Fibroblast of pulmonary artery (primary cell): ENCODE measurements at places on chromosomes 2 and 18.
A peak's percentile ranks its signal among the peaks of the same experiment; 100 is the strongest.

DNA sequence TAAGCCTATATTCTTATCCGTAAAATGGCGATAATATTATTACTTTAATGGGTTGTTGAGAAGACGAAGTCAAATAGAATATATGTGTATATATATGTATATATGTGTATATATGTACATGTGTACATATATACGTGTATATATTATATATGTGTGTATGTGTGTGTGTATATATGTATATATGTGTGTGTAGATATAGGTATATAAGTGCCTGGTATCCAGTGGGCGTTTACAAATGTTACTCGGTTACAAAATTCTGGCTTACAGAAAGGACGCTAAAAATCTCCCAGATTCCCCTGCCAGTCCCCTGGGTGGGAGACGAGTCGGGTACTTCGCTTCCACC lies 295 bp upstream of the MTX2 start:
- no peak for DNase-seq

DNA sequence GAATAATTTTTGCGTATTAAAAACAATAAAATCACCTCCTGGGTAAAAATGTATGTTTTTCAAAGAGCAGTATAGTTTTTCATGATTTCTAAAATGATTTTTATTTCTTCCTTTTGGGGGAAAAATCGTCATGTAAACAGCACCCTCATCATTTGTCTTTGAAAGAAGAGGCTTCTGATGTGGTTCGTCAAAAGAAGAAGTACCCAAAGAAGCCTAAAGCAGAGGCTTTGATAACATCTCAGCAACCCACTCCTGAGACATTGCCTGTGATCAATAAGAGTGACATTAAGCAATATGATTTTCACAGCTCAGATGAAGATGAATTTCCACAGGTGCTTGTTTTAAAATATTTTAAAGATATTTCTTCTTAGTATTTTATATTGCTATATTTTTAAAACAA lies 110.2 kb upstream of the KIF5C start:
- DNase-seq = no peak

- DNase-seq = no peak
These were observed 383.1 kb downstream of the TSN start for GRCh38 chr2:122138561-122138960.

DNA sequence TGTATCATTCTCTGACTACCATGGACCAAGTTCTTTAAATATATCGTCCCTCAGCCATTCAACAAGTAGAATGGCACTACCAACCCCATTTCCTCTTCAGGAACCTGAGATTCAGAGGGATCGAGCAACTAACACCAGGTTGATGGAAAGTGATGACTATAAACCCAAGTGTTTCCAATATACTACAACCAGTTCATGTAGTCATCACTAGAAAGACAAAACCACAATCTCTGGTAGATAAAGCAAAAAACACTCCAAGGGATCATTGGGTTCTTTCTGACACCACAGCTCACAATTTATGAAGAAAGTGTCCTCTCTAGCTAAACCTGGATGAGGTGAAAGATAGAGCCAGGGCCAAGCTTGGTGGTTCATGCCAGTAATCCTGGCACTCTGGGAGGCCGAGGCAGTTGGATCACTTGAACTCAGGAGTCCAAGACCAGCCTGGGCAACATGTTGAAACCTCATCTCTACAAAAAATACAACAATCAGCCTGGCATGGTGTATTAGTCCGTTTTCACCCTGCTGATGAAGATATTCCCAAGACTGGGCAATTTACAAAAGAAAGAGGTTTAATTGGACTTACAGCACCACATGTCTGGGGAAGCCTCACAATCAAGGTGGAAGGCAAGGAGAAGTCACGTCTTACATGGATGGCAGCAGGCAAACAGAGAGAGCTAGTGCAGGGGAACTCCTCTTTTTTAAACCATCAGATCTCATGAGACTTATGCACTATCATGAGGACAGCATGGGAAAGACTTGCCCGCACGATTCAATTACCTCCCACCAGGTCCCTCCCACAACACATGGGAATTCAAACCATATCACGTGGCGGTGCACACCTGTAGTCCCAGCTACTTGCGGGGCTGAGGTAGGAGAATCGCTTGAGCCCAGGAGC lies 2.2 kb downstream of the CD226 start:
- no peak for DNase-seq

DNA sequence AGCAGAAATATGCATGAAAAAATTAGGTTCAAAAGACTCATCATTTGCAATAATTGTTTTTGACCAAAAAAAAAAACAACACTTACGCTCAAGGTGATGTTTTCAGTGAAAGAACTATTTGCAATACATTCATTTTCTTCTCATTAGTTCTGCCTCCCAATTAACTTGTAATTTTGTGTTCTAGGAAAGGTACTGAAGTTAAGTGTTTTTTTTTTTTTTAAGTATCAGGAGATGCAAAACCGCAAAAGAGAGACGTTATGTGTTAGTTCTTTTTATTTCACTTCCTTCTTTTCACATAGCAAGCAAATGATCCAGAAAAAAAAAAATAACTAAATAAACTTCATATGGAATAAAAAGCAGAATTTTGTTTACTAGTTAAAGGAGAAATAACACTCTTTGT lies 735.2 kb upstream of the GCFC2 start:
- no peak for DNase-seq

GRCh38 chr18:33583901-33584300 lies 5.9 kb downstream of the ASXL3 start:
- DNase-seq = no peak

DNA sequence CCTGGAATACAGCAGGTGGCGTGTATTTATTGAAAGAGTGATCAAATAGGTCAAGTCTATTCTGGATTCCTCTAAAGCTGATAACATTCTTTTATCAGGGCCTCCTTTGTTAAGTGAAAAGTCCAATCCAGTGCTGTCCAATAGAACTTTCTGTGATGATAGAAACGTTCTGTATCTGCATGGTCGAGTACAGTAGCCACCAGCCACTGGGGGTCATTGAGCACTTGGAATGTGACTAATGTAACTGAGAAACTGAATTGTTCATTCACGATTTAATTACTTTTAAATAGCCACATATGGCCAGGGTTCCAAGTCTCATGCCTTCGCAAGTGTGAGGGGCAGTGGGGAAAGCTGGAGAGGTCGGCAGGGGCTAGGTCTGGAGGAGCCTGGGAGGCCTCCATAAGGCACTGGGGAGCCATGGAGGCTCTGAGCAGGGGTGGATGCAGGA lies 20.5 kb downstream of the SH2D6 start:
- DNase-seq = no peak

DNA sequence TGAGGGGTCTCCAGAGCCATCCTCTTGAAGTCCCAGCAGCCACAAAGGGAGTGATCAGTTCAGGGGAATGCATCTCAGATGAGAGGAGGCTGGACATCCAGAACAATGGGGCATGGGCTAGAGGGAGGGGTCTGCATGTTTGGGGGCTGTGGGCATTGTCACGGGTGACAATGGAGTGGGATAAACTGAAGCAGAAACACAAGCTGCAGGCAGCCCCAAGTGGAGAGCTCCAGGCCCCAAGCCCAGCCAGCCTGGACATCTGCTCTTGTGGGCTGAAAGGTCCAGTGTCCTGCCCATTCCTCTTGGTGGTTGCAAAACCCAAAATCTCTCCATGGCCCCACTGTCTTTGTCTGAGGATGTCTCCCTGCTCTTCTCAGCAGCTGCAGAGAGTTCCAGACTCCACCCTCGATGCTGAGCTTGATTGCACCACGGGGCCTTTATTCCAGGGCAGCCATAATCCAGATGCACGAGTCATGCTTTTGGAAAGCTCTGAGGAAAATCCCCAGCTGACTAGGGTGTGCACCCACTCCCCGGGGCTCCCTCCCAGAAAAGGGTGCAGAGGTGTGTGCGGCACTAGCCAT lies 149.4 kb downstream of the TNS1 start:
- DNase-seq = peak; percentile 66

- no peak for DNase-seq
These were observed 41.5 kb downstream of the CHN1 start for GRCh38 chr2:174963437-174964400.

GRCh38 chr2:172423160-172423559 lies 4.2 kb upstream of the ITGA6 start:
- DNase-seq = no peak

DNA sequence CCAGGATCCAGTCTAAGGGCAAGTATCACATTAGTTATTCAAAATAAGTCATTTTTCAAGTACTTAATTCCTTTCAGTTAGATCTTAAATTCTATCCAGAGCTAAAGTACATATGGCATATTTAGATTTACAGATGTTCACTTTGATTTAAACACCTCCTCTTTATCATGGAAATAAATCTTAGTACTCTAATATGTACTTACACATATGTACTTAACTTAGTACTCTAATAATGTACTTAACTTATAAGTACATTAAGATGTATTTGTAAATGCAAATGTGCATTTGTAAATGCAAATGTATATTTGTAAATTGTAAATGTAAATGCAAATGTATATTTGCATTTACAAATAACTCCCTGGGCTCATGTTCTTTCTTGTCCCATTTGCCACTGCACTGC lies 14.6 kb downstream of the PIGN start:
- DNase-seq = no peak

DNA sequence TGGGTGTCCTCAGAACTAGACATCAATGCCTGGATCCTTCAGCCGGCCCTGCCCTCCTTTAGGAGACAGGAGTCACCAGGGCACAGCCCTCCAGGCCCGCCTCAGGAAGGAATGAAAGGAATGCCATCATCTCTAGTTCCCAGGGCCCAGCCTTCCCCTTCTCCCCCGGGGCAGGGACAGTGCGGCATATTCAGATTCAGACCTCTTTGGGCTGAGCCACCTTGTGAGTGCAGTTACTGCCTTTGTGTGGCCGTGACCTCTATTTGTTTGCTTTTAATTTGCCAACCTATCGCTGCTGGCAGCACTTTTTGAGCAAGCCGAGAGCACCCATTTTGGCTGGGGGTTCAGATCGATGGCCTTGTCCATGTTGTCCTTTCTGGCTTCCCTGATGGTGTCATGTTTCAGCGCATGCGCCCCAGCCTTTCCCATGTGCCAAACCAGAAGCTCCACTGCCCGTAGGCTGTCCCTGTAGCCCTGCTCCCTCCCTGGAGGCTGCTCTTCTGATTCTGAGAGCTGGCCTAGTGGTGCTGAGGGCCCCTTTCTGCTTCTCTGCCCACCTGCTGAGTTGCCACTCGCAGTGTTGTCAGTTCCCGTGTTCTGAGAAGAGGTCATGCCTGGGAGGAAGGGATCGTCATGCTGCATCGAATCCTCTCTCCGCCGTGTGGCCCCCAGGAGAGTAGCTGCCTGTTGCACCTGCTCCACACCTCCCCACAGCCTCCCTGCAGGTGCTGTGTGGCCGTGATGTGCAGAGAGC lies 10.9 kb downstream of the ANKRD23 start:
- peak; percentile 53 for DNase-seq

DNA sequence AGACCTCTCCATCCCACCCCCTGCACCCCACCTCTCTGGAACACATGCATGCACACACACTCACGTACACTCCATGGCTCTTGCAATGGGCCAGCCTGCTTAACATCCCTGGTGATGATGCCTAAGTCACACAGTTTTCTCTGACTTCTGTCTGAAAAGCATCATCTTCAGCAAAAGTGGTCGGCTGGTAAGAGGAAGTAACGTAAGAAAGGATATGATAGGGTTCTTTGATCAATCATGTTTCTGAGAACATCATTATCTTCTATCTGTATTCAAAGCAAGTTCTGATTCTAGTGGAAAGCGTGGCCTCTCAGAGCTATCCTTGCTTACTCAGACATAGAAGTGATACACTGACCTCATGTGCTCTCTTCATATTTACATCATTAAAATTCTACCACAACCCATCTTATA lies 11.4 kb upstream of the NDUFV2 start:
- DNase-seq = no peak

DNA sequence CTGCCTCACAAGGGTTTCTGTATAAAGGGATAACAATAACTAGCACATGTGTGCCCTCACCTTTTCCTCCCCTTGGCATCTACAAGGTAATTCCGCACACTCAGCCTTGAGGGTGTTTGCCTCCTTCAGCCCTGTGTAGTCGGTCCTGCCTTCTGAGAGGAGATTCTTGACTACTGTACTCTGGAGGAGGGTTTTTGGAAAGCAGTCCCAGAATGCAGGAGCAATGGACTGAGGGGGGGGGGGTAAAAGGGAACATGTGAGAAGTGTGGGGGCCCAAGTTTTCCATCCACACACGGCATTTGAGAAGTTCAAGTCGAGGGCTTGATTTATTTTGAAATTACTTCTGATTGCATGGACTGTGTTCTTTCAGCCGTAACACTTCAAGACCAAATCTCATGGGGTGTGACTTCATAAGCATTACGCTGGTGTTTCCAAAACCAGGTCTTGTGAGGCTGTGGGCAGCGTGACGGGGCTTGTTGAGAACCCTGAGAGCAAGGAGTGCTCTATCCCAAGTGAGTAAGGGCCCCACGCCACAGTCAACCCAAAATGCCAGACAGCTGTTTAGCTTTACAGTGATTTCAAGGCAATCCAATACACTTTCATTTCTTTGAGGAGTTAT lies 198.7 kb upstream of the MEIS1 start:
- DNase-seq = no peak

- no peak for DNase-seq
These were observed 523.1 kb upstream of the FSIP2 start for GRCh38 chr2:185215497-185215896.

DNA sequence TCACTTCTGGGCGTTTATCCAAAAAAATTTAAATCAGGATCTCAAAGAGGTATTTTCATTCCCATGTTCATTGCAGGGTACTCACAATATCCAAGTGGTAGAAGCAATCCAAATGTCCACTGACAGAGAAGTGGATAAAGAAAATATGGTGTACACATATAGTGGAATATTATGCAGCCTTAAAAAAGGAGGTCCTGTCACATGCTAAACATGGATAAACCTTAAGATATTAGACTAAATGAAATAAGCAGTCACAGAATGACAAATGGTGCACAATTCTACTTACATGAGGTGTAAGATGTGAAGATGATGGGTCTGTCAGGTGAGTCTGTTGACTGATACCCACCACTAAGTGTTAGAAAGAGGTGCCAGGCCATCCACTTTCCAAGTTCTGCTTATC lies 140.6 kb downstream of the THNSL2 start:
- DNase-seq = no peak

GRCh38 chr2:233871432-233871831 lies 3.2 kb upstream of the MSL3B start:
- DNase-seq = no peak

GRCh38 chr18:23141104-23141999 lies 6.1 kb downstream of the CABLES1 start:
- peak; percentile 31 for DNase-seq

DNA sequence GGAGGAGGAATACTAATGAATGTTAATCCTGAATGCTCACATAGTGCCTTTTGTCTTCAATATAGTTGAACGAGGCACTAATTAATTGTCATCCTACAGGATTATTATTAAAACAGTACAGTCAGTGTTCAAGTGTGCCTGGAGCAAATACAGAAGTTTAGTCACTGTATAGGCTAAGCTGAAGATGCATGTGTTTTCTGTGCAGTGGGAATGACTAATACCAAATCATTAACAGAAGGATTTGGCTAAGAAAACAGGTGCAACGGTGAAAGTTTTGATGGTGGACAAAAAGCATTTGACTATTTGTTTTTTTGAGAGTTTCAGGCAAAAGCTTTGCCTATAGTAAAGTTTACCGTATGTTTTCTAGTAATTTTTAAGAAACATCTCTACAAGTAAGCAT lies 62.8 kb downstream of the DCC start:
- DNase-seq = no peak

GRCh38 chr18:54233228-54233625 lies 8.8 kb upstream of the MBD2 start:
- peak; percentile 61 for DNase-seq
